ENCODE measurements at places on chromosomes 4 and X. TPM values are rescaled to one million over a fixed set of nuclear protein-coding genes. Genes with fewer than 3 reads are reported as not detected.

Gene GYPE
- not detected for total RNA-seq

Gene SPIN2A
- 0.44 TPM for total RNA-seq

Gene TGIF2LX
- not detected for total RNA-seq

Gene MAGIX
- 12.5 TPM for total RNA-seq

Gene CSAG1
- total RNA-seq, result not detected

Gene PABPC4L
- 0.47 TPM for total RNA-seq

Gene GRSF1
- 103 TPM for total RNA-seq

GRCh38 chr4:8641256-8641655 is 48.7 kb downstream of the CPZ start:
- no peak for DNase-seq

DNA sequence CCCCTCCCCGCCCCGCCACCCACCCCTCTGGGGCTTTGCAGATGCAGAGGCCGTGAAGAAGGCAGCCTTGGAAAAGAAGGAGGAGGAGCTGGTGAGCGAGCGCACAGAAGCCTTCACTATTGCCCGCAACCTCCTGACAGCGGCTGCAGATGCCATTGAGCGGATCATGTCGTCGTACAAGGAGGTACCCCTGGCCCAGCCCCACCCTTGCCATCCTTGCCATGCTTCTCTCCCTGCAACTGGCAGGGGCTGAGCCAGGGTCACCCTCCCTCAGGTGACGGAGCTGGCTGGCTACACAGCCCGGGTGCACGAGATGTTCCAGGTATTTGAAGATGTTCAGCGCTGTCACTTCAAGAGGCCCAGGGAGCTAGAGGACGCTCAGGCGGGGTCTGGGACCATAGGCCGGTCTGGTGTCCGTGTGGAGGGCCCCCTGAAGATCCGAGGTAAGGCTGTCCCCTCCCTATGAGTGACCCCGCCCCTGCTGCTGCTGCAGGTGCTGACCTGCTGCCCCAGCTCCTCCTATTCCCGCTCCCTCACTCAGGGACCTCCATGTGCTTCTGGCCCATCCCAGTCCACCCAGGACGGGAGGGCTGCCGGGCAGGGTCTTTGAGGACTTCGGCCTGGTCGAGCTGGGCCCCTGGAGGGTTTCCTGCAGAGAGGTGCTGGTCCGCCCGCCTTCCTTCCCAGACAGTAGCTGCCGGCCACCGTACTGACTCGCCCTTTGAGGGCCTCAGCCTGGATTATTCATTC is 11.6 kb downstream of the ABCD1 start:
- no peak for DNase-seq

DNA sequence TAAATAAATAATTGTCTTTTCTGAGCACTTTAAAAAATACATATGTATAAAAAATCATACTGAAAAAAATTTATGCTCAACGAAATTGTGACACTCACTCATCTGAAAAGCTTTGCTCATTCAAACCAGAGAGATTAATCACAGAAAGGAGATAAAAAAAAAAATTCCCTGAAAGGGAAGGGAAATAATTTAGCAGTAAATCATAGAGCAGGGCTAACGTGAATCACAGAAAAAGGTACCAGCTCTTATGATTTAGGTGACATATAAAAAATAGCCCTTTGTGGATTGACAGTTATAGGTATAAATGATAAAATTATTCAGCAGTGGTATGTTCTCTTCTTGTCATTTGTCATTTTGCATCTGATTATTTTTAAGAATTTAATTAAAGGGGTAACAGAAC is 552.7 kb upstream of the TENM3 start:
- DNase-seq, result no peak

- DNase-seq, result no peak
These were observed 39.4 kb downstream of the STIM2 start for GRCh38 chr4:26899991-26900390.

DNA sequence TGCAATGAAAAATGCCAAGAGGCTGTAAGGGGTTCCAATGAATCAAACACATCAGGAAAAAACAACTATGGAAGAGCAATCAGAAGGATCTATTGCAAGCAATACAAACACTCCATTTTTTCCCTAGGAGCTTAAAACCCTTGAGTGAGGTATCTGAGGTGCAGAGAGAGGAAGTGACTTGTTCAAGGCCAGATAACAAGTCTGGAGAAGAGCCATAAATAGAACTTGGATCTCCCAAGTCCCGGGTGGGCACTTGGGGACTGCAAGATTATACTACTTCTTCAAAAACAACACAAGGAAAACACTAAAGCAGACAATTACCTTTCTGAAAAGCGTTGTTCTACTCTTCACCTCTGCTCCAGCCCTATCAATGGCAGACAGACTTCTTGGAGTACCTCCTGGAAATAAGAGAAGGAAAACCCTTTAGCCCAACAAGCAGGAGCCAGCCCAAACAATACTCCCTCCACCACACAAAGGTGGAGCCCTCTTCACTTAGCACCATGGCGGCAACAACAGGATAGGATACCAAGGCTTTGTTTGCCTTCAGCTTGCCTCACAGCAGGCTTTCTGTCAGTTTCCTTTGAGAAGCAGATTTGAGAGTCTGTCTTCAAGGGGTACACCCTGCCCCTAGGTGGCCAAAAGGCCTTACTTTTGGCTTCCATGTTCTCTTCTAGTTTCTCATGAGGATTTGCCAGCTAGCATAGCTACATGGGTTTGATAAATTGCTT is 26.0 kb downstream of the AIFM1 start:
- DNase-seq, result no peak

GRCh38 chr4:53196882-53197771 is 168.7 kb downstream of the SCFD2 start:
- peak; percentile 89 for DNase-seq

GRCh38 chr4:20684852-20685763 is 15.2 kb upstream of the PACRGL start:
- peak; percentile 58 for DNase-seq

DNA sequence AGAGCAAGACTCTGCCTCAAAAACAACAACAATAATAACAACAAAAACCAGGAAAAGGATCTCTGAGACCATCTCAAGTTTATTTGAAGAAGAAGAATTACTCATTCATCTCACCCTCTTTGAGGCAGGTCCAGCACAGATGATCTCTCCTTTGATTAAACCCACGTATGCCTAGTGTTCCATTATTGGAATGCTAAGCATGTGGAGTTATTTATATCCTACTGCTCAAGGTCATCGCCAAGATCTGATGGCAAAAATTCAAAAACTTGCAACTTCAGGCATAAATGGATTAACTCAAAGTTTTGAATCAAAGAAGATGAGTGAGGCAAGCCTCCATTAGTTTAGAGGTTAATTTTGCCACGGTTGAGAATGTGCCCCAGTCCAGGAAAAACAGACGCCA is 184.2 kb downstream of the DHRSX start:
- DNase-seq, result no peak

GRCh38 chr4:46975812-46976553 is 17.4 kb downstream of the GABRA4 start:
- no peak for DNase-seq

GRCh38 chr4:7394681-7395451 is 39.9 kb downstream of the PSAPL1 start:
- DNase-seq, result no peak

GRCh38 chr4:153044036-153044435 is 107.9 kb downstream of the FHDC1 start:
- no peak for DNase-seq

DNA sequence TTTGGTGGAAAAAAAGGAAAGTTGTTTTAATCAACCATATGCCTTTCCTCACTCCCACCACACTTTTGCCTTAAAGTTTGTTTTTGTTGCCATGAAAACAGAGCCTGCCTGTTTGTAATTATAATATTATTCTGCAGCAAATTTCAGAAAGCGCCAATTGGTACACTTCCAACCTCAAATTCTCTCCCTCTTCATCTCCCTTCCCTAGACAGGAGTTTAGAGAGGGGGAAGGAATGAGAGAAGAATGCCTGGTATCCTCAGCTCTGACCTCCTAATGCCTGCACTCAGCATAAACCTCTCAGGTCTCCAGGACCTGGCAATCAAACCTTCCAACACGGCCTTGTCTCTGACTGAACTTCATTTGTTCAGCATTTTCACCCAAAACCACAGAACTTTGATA is 138.4 kb upstream of the HCCS start:
- DNase-seq, result no peak

DNA sequence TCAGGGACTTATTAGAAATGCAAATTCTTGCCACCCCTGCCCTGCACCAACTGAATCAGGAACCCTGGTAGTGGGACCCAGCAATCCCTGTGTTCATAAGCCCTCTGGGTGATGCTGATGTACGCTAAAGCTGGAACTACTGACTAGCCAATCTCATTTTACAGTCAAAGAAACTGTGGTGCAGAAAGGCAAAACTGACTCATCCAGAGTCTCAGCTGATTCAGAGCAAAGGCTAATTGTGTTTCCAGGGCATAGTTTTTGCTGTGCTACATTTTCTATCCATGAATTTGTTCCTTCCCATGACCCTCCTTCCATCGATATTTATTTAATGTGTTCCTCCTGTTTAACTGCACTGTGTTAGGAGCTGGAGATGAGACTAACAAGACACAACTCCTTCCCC is 207.5 kb downstream of the REPS2 start:
- peak; percentile 55 for DNase-seq

DNA sequence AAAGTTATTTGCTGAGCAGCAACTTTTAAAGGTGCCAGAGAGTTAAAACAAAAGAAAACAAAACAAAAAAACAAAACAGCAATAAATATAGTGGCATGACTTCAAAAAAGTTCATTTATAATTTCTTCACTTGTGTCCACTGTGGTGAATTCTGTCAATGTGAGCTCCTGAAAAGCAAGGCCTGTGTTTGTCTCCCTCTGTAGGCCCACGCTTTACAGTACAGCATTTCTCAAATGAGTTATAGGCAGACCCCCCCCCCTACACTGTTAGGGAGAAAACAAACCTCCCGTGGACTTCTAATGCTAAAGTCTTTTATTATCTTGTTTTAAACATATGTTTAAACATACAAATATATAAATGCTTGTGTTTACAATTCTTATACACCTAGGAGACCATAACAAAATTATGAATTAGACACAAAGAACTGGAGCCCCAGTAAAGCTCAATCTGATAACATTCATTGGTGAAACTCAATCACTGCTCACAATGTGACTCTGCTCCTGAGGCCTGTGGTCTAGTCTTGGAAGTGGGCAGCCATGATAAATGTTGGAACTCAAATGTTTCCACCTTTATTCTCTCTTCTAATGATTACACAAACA is 47.0 kb upstream of the SCOC start:
- DNase-seq, result peak; percentile 59

DNA sequence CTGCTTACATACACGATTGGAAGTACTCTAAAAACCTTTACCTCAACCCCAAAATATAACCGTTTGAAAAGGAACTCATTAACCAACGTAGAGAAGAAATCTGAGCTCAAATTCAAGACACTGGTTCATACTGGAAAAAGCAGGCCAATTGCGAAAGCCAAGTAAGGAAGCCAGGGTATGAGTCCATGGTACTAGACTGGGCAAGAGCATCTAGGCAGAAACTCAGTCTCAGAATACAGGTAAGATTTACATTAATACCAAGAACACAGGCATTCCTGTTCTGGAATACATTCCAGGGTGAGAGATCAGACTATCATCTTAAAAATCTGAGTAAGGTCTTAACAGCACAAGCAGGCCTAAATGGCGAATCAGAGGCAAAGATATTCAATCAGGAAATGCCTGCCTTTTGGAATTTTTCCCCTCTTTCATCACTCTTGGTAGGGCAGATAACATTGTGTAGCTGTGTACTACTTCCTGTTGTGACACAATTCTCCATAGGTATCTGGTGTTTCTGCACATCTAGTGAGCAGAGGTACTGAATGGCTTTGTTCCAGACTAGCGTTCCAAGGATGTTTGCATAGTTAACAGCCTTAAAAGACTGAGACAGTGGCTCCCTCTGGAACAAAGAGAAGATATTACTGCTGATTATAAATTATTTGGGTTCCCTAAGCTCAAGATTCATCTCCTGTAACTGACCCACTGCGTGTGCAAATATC is 311.3 kb downstream of the PCDH19 start:
- DNase-seq, result no peak

DNA sequence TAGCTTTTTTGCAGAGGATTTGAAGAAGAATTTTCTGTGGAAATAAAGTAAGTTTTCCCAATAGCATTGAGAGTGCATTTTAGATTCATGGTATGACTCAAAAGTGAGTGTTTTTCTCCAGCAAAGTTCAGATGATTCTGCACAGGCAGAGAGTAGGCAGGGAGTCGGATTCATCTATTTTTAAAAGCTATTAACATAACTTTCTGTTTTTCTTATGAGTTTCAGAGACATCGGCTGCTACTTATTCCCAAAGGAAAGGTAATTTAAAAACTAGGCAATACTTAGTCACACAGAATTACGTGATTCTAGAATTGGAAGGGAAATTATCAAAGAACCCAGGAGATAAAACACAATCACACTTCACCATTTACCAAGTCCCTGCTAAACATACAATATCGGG is 4.4 kb downstream of the CCDC110 start:
- no peak for DNase-seq

DNA sequence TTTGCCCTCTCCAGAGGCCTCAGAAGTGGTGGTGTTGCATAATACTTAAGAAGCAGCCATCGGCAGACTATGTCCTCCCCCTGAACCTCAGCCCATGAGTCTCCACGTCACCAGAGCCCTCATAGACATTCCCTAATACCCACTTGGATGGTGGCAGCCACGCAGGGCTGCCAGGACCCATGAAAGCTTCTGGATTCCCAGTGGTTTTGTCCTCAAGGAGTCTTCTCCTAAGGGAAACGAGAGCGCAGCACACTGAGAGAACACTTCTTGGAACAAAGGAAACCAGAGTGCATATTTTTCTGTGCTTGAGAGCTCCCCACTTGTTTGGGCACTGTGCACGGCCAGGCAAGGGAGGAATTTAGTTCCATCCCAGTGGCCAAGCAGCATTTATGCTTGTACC is 204.1 kb upstream of the DMD start:
- no peak for DNase-seq

GRCh38 chr4:25913851-25914669 is at the start of gene SMIM20:
TSS of gene SMIM20 (plus strand) at chr4:25914220. CDS start at chr4:25914314, 94 bp downstream.
- peak; percentile 80 for DNase-seq

GRCh38 chr4:38062088-38062775 is 102.0 kb downstream of the PTTG2 start:
- DNase-seq, result peak; percentile 73

DNA sequence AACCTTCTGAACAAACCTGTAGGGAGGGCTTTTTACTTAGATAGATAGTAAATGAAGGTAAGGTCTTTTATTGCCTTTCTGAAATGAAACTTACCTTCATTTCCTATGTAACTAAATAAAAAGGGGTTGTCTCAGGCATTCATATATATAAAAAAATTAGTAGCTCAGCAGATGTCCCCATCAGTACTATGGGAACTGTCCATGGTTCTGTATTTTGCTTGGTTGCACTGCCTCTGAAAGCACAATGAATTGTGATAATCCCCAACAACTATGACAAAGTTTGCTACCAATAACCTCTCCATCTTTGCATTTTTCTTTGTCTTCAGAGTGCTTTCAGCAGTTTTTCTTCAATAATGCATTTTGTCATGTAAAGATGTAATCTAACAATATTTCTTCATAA is 222.4 kb downstream of the SLIT2 start:
- peak; percentile 31 for DNase-seq

- DNase-seq, result no peak
These were observed 12.1 kb downstream of the PJA1 start for GRCh38 chrX:69153060-69153730.

- DNase-seq, result no peak
These were observed 1703.9 kb upstream of the TENM3 start for GRCh38 chr4:180539284-180539683.

GRCh38 chr4:30281986-30282385 is 438.2 kb upstream of the PCDH7 start:
- no peak for DNase-seq

GRCh38 chrX:17613979-17614588 is 123.2 kb upstream of the SCML1 start:
- peak; percentile 59 for DNase-seq

GRCh38 chr4:61173799-61174198 is 26.3 kb upstream of the ADGRL3 start:
- peak; percentile 33 for DNase-seq
